Stimulated activated CD8-positive, alpha-beta memory T cell treated with anti-CD3 and anti-CD28 coated beads, Interleukin-15, amount 100 ng/mL, for 24 hours (primary cell): ENCODE measurements at places on chromosomes 1 and 21.

- no peak for DNase-seq
Observed at GRCh38 chr1:34681480-34682451, 73.1 kb upstream of the GJB5 start.

DNA sequence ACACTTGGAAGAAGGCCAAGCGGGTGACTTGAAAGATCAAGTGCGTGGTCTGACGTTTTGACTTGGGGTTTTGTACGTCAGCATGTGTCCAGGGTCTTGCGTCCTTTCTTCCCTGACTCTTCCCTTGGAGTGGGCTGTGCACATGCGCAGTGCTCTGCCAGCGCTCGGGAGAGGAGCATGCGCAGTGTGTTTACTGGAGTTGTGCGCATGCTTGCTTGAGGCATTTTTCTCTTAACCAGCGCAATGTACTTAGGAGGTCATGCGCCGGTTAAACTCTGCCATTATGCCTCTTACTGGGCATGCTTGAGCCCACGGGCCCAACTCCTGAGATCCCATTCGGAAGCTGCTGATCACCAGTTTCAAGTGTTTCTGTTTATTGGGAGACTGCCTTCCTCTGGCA lies 242.5 kb upstream of the AJAP1 start:
- DNase-seq = no peak

DNA sequence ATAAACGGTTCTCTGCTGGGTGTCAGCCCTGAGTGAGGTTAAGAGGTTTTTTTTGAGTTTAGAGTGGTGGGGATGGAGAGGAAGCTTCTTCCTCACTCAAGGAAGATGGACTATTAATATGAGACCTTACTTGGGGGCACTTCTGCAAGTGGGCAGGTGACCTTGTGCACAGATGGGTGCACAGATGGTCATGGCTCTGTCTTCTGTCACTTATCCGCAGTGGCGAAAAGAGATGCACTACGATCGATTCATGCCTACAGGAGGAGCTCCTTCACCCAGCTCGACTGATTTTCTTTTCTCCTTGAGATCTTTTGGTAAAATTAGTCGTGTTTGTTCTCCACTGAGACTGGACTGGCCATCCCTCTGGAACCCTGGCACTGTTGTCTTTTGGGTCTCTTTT lies 22.9 kb upstream of the CYYR1 start:
- no peak for DNase-seq

GRCh38 chr1:29473161-29473855 lies 237.0 kb downstream of the PTPRU start:
- no peak for DNase-seq

- DNase-seq = no peak
Observed at GRCh38 chr1:214702556-214702955, 99.6 kb downstream of the CENPF start.
